ENCODE measurements at places on chromosomes 11 and 22.

DNA sequence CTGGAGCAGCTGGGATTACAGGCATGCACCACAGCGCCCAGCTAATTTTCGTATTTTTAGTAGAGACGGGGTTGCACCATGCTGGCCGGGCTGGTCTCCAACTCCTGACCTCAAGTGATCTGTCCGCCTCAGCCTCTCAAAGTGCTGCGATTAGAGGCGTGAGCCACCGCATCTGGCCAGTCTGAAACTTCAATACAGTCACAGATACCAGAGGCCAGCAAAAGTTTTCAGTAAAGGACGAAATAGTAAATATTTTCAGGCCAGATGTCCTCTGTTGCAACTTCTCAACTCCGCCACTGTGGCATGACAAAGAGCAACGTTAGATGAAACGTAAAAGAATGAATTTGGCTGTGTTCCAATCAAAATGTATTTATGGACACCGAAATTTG lies 403.6 kb downstream of the MN1 start:
- DNase-seq = no peak

GRCh38 chr22:47155131-47155885 lies 392.9 kb downstream of the TBC1D22A start:
- no peak for DNase-seq

GRCh38 chr11:62054484-62055121 lies 69.2 kb upstream of the INCENP start:
- no peak for DNase-seq

- DNase-seq = no peak
Measured at GRCh38 chr11:46356924-46357482, 9.7 kb downstream of the DGKZ start.

DNA sequence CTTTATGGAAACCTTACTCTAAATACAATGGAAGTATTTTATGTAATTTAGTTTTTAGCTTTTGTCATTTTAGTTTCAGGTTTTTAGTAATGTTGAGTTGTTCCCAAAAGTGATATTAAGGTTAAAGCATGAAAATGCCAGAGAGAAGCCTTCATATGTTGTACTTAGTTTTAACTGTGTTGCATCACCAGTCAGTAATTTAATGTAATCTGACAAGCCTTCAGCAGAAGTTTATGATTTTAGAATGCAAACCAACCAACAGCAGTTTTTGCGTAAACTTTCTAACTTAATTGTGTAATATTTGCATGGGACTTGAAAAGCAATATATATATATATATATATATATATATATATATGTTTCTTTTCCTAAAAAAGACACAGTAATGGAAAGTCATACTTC lies 110.6 kb downstream of the MSANTD4 start:
- no peak for DNase-seq

DNA sequence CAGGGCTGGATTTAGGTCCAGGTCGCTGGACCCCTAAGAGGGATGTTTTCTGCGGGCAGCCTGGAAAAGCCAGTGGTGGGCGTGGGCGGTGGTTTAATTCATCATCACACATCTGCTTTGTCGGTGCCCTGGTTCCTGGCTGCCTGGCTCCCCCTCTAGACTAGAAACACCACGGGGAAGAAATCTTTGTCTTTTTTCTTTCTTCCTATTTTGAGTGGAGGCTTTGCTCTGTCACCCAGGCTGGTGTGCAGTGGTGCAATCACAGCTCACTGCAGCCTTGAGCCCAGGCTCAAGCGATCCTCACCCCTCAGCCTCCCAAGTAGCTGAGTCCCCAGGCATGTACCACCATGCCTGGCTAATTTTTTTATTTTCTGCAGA lies 86.6 kb upstream of the LINC01488 start:
- DNase-seq = no peak

- DNase-seq = no peak
Measured at GRCh38 chr11:19284881-19285280, 44.1 kb upstream of the E2F8 start.

DNA sequence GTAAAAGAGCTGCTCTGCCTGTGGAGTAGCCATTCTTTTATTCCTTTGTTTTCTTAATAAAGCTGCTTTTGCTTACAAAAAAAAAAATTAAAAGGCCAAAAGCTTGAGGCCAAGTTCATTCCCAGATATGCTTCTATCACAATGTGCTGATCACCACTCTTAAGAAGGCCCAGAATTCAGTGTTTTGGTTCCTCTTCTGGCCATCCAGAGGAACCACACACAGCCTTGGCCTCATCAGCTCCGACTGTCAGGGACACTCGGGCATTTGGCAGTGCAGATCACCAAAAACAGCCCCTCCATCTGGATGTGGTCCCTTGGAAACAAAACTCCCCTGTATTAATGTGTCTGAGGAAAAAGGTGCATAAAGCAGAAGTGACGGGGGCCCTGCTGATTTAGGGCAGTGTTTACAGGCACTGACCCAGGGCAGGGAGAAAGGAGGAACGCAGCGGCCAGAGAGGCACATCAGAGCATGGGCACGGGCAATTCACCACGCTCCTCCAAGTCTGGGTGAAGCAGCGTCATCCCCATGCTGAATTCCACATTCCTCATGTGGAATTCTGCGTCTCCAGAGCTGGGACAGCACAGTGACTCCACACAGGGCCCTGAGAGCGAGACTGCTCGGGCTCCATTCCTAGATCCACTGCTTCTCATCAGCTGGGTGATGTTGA lies 17.7 kb downstream of the POLDIP3 start:
- DNase-seq = no peak

DNA sequence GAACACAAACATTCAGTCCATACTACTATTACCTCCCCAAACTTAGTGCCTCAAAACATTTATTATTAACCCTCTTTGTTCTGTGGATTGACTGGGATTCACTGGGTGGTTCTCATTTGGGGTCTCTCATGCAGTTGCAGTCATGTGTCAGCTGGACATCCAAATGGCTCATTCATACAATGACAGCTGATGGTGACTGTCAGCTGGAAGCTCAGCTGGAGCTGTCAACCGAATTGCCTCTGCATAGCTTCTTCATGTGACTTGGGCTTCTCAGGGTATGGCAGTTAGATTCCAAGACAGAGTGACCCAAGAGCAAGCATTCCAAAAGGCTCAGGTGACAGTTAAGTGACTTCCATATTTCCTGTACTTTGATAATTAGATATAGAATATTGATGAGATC lies 85.2 kb downstream of the CCDC34 start:
- DNase-seq = no peak

GRCh38 chr11:63986932-63987513 lies 785 bp downstream of the OTUB1 start:
- no peak for DNase-seq

DNA sequence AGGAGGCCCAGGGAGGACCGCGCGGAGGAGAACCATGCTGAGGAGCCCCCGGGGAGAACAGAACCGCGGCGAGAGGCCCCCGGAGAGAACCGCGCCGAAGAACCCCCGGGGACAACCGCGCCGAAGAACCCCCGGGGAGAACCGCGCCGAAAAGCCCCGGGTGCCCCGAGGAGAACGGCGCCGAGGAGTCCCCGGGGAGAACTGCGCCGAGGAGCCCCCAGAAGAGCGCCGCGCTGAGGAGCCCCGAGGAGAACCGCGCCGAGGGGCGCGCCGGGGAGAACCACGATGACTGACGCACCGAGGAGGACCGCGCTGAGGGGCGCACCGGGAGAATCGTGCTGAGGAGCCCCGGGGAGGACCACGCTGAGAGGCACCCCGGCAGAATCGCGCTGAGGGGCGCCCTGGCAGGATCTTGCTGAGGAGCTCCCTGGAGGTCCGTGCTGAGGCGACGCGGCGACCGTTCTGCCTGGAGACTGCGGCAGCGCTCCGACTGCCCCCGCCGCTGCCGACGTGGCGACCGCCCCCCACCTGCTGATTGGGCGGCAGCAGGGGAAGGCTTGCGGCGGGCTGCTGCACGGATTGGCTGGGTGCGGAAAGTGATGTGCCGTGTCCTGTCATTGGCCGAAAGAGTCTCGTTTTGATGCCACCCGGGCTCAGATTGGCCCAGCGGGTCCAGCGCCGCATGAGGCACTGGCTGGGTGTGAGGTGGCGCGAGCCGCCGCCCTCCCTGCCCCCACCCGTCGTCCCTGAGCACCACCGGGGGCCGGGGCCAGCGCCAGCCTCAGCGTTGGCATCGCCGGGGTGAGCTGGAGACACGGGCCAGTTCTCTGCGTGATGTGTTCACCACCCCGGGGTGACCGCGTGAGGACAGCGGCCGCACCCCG lies at the start of gene KCNQ1OT1:
Gene KCNQ1OT1, minus strand, starts transcription at position 464 of the 884 bp plus-strand sequence.
- DNase-seq = peak; percentile 90

DNA sequence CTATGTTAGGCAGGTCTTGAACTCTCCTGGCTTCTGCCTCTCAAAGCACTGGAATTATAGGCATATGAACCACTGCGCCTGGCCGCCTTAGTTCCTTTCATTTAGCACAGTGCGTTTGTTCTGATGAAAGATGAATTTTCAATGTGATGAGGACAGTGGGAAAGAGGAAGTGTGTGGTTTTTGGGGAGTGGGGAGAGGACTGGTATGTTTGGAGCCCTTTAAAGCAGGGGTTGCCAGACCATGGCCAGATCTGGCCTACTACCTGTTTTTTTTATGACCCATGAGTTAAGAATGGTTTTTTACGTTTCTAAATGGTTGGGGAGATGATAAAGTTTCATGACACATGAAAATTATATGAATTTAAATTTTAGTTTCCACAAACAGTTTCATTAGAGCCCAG lies 12.5 kb downstream of the ATXN10 start:
- DNase-seq = no peak

DNA sequence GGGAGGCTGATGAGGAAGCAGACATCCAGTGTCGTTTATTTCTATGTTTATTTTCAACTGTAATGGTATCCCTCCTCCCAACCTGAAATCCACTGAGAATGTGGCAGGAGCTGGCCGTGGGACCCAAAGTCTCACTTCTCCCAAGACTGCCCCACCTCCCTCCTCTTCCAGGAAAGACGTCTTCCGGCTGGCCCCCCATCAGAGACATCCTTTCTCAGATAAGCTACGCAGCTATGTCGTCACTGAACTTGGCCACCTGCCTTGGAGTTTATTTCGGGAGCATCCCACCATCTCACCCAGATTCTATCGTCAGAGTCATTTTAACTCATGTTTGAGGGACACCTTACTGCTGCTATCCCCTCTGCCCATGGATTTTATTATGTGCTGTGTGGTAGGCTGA lies 13.9 kb downstream of the TMEM184B start:
- DNase-seq = no peak

GRCh38 chr11:62574363-62575071 lies 826 bp upstream of the EEF1G start:
- no peak for DNase-seq

- DNase-seq = no peak
Measured at GRCh38 chr11:127971448-127971847, 615.9 kb downstream of the ETS1 start.
